ENCODE measurements at places on chromosomes 7 and 10. TPM values are rescaled to one million over a fixed set of nuclear protein-coding genes. Genes with fewer than 3 reads are reported as not detected.
A peak's percentile ranks its signal among the peaks of the same experiment; 100 is the strongest.

KLF14 gene
- total RNA-seq: not detected

LIPN gene
- total RNA-seq: not detected

- no peak for DNase-seq
- no peak overlapping the region for H3K27ac ChIP-seq
- no peaks in the 10 kb centered on the region for H3K36me3 ChIP-seq
- H3K27me3 ChIP-seq: no peaks in the 10 kb centered on the region
- no peak overlapping the region for H3K4me3 ChIP-seq
Observed at GRCh38 chr10:128766915-128767314, 640.7 kb upstream of the MKI67 start.

CRPPA gene
- total RNA-seq: 7.9 TPM

DNA sequence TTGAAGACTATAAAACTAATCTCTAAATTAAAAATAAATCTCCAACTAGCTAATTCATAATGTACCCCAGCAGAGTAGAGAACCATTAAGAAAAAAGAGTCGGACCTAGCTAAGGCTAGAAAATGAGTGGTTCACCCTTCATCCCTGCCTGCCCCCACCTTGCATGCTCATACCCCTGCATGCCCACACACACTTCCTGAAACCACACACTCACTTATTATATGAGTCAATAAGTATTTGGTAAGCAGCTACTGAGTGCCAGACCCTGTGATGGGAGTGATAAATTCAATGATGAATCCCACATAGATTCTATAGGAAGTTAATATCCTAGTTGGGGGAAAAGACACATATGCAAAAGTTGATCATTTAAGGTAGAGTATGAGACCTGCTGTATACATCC lies 152.9 kb upstream of the INHBA start:
- H3K36me3 ChIP-seq: no peaks in the 10 kb centered on the region
- no peaks in the 10 kb centered on the region for H3K4me1 ChIP-seq
- no peak overlapping the region for H3K4me3 ChIP-seq
- no peak overlapping the region for H3K27ac ChIP-seq

- H3K36me3 ChIP-seq: no peaks in the 10 kb centered on the region
- no peaks in the 10 kb centered on the region for H3K4me1 ChIP-seq
- no peak overlapping the region for H3K4me3 ChIP-seq
- no peak for DNase-seq
- H3K27ac ChIP-seq: no peak overlapping the region
- H3K27me3 ChIP-seq: no peaks in the 10 kb centered on the region
Observed at GRCh38 chr10:129586898-129587443, 119.9 kb downstream of the MGMT start.

GRCh38 chr10:26737730-26738129 lies 40.2 kb downstream of the PDSS1 start:
- no peak overlapping the region for H3K4me3 ChIP-seq
- H3K27ac ChIP-seq: peak overlapping the region; percentile 91
- H3K27me3 ChIP-seq: no peaks in the 10 kb centered on the region
- DNase-seq: no peak
- H3K4me1 ChIP-seq: peaks cover 62% of the 10 kb centered on the region

- H3K4me3 ChIP-seq: no peak overlapping the region
- no peaks in the 10 kb centered on the region for H3K4me1 ChIP-seq
- no peak for DNase-seq
- H3K36me3 ChIP-seq: no peaks in the 10 kb centered on the region
Observed at GRCh38 chr10:118816471-118817168, 61.9 kb upstream of the CACUL1 start.

GRCh38 chr10:90745565-90745964 lies 112.3 kb downstream of the HTR7 start:
- no peaks in the 10 kb centered on the region for H3K27me3 ChIP-seq
- H3K4me3 ChIP-seq: no peak overlapping the region

DNA sequence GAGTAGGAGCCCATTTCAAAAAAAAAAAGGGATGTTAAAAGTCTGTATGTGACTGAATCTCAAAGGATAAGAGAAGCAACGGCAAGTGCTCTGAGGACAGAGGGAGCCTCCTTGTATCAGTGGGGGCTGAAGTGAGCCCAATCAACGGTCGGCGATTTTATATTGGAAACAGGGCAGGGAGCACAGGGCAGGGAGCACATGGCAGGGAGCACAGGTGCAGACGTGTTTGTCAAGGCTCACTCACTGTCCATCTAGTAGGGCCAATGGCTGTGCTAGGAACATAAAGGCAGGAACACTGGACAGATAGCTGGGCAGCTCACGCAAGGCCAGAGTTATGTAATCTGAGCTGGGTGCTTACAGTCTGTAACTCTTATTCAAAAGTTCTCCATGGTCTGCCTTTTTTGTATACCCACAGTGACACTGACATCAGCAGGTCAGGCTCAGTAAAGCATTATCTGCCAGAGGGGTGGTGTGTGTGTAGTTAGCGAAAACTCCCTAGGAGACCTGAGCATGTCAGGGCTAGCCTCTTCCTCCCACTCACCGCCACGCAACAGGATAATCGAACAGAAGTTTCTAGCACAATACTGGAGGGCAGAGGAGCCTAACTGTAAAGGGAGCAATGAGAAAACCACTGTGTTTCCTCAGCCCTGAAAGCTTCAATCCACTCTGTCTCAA lies 15.4 kb downstream of the AKR1B1 start:
- H3K27ac ChIP-seq: no peak overlapping the region
- H3K27me3 ChIP-seq: no peaks in the 10 kb centered on the region
- H3K4me1 ChIP-seq: no peaks in the 10 kb centered on the region
- no peak overlapping the region for H3K4me3 ChIP-seq

GRCh38 chr7:49127359-49127913 lies 203.1 kb downstream of the CDC14C start:
- DNase-seq: no peak
- H3K4me1 ChIP-seq: no peaks in the 10 kb centered on the region
- no peaks in the 10 kb centered on the region for H3K27me3 ChIP-seq
- H3K36me3 ChIP-seq: no peaks in the 10 kb centered on the region

LRRN3 gene
- total RNA-seq: 0.68 TPM

GRCh38 chr10:34908481-34908880 lies 93.4 kb upstream of the PARD3 start:
- no peaks in the 10 kb centered on the region for H3K4me1 ChIP-seq
- no peaks in the 10 kb centered on the region for H3K36me3 ChIP-seq
- H3K27me3 ChIP-seq: no peaks in the 10 kb centered on the region
- no peak for DNase-seq
- no peak overlapping the region for H3K4me3 ChIP-seq

- no peak overlapping the region for H3K4me3 ChIP-seq
- H3K36me3 ChIP-seq: no peaks in the 10 kb centered on the region
- H3K27me3 ChIP-seq: no peaks in the 10 kb centered on the region
- no peak for DNase-seq
Observed at GRCh38 chr7:127683776-127684681, 32.0 kb downstream of the SND1 start.

HOXA11 gene
- 0.53 TPM for total RNA-seq

- H3K36me3 ChIP-seq: no peaks in the 10 kb centered on the region
- H3K4me3 ChIP-seq: no peak overlapping the region
- no peak overlapping the region for H3K27ac ChIP-seq
- H3K27me3 ChIP-seq: no peaks in the 10 kb centered on the region
- no peak for DNase-seq
Observed at GRCh38 chr7:15433151-15433550, 128.7 kb downstream of the AGMO start.

GRCh38 chr7:1369916-1370657 lies 89.2 kb downstream of the MICALL2 start:
- H3K27ac ChIP-seq: no peak overlapping the region
- H3K4me3 ChIP-seq: no peak overlapping the region
- no peaks in the 10 kb centered on the region for H3K36me3 ChIP-seq
- H3K27me3 ChIP-seq: no peaks in the 10 kb centered on the region

GRCh38 chr10:112722758-112723157 lies 227.3 kb upstream of the TCF7L2 start:
- no peak overlapping the region for H3K27ac ChIP-seq
- H3K4me1 ChIP-seq: peaks cover 49% of the 10 kb centered on the region
- no peaks in the 10 kb centered on the region for H3K36me3 ChIP-seq
- DNase-seq: no peak
- H3K27me3 ChIP-seq: no peaks in the 10 kb centered on the region

CNTNAP2 gene
- total RNA-seq: 42.5 TPM

- no peaks in the 10 kb centered on the region for H3K36me3 ChIP-seq
- H3K4me1 ChIP-seq: 0 out of 2 replicates have a peak, but pooled peaks cover 2% of the 10 kb centered on the region
- no peak overlapping the region for H3K27ac ChIP-seq
- no peak for DNase-seq
- H3K27me3 ChIP-seq: no peaks in the 10 kb centered on the region
- H3K4me3 ChIP-seq: no peak overlapping the region
Observed at GRCh38 chr10:95571390-95571789, 10.2 kb upstream of the SORBS1 start.

GRCh38 chr7:47069385-47070076 lies 512.4 kb downstream of the TNS3 start:
- H3K4me1 ChIP-seq: no peaks in the 10 kb centered on the region
- H3K27ac ChIP-seq: no peak overlapping the region
- no peaks in the 10 kb centered on the region for H3K36me3 ChIP-seq
- no peaks in the 10 kb centered on the region for H3K27me3 ChIP-seq

DNA sequence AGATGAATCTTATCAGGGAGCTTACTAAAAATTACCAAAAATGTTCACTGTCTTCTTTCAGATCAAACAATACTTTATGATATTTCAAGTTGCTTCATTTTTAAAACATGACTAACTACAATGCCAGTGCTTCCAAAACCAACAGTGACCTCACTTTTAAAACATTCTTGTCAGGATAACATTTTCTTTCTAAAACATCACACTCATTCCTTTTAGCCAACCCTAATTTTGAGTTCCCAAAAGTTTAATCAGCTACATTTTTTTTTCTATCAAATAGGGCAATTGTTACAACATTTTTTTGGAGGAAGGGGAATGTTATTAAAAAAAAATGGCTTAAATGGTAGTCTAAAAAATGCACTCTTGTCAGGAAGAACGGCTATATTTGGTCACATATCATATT lies 37.3 kb downstream of the RTKN2 start:
- no peak for DNase-seq
- H3K27me3 ChIP-seq: no peaks in the 10 kb centered on the region
- H3K36me3 ChIP-seq: no peaks in the 10 kb centered on the region

DNA sequence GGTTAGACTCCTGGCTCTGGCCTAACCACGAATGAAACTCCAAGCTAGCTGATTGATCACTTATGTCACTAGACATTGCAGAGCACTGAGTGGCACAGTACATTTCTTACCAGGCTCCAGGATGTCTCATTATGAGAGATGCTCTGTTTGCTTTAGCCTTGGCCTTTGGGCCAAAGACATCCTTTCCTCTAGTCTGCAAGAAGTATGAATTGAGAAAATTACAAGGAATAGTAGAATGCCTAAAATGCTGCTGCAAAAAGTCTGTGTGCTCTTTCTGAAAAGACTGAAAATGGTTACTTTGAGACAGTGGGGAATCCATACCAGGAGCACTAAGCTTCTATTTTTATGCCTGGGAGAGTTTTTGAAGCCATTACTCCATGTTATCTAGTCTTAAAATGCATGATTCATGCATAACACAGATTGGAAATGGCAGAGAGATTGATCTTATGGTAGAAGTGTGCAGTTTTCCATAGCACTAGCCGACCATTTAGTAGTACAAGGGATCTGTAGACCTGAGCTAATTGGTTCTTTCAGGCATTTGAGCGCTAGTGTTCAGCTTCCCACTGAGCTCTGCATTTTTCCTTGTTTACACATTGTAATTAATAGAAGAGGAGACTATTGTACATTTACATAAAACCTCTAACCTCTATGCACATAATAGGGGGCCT lies 303.8 kb downstream of the PRKG1 start:
- no peak overlapping the region for H3K27ac ChIP-seq
- H3K4me1 ChIP-seq: no peaks in the 10 kb centered on the region
- no peaks in the 10 kb centered on the region for H3K27me3 ChIP-seq
- DNase-seq: no peak
- no peak overlapping the region for H3K4me3 ChIP-seq
- no peaks in the 10 kb centered on the region for H3K36me3 ChIP-seq

GRCh38 chr10:80122746-80123145 lies 9.8 kb upstream of the PLAC9 start:
- no peaks in the 10 kb centered on the region for H3K4me1 ChIP-seq
- no peak for DNase-seq
- H3K27ac ChIP-seq: no peak overlapping the region
- H3K36me3 ChIP-seq: no peaks in the 10 kb centered on the region

JAZF1 gene
- 0.95 TPM for total RNA-seq

KCNH2 gene
- 0.66 TPM for total RNA-seq

DNA sequence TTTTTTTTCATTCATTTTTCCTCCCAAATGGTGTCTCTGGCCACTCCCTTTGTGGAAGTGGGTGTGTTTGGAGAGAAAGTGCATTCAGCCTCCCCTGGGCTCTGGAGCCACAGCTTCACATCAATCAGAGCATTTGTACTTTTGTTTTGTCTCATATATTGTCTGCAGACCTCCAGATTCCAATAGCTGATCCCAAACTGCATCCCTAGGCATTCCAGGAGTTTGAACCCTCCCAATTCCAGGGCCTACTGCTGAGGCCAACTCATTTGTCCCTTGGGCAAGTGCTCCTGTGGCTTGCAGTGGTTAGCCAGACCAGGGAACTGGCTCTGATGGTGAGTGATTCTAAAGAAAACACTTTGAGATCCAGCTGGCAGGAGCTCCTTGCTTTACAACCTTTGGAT lies 163.3 kb downstream of the IPMK start:
- no peak overlapping the region for H3K27ac ChIP-seq
- H3K4me3 ChIP-seq: no peak overlapping the region
- H3K27me3 ChIP-seq: no peaks in the 10 kb centered on the region
- no peaks in the 10 kb centered on the region for H3K36me3 ChIP-seq
- no peak for DNase-seq

- no peak overlapping the region for H3K4me3 ChIP-seq
- H3K36me3 ChIP-seq: no peaks in the 10 kb centered on the region
- no peaks in the 10 kb centered on the region for H3K27me3 ChIP-seq
- peaks cover 25% of the 10 kb centered on the region for H3K4me1 ChIP-seq
- no peak for DNase-seq
- no peak overlapping the region for H3K27ac ChIP-seq
Observed at GRCh38 chr10:97866524-97867219, 17.0 kb downstream of the GOLGA7B start.

GRCh38 chr10:75165684-75166622 lies 44.6 kb upstream of the VDAC2 start:
- H3K4me3 ChIP-seq: no peak overlapping the region
- H3K36me3 ChIP-seq: no peaks in the 10 kb centered on the region
- no peak for DNase-seq
- H3K27ac ChIP-seq: no peak overlapping the region
- no peaks in the 10 kb centered on the region for H3K27me3 ChIP-seq
- H3K4me1 ChIP-seq: peaks cover 17% of the 10 kb centered on the region

ZNF487 gene
- total RNA-seq: 5.0 TPM

METTL27 gene
- total RNA-seq: 1.7 TPM

- no peaks in the 10 kb centered on the region for H3K27me3 ChIP-seq
- no peak overlapping the region for H3K27ac ChIP-seq
- no peak for DNase-seq
- H3K36me3 ChIP-seq: peaks cover 2% of the 10 kb centered on the region
Observed at GRCh38 chr7:87204933-87205332, 14.6 kb downstream of the TMEM243 start.

Data from Caco-2 (cell line).